NCI-H2081 (cell line): ENCODE measurements at places on chromosomes 2 and 18.

- no peak for DNase-seq
These were observed 76.2 kb upstream of the MFF start for GRCh38 chr2:227248876-227249275.

DNA sequence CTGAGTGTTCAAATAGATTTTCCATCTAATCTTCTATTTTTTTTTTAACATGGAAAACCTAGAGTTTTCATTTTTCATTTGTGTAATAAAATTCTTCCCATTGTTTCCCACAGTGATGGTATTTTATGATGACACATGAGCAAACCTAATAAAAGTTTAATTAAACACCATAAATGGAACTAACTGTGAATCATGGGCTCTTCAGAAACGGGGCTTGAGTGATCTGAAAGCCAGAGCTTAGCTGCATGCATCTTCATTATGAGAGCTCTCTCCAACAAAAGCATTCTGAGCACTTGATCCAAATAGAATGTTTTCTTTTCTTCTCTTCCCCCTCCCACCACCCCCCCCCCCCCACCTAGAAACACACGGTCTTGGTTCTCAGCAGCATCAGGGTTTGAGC lies 82.1 kb upstream of the REV1 start:
- DNase-seq, result peak; percentile 64

GRCh38 chr2:105396254-105397024 lies 2.4 kb downstream of the FHL2 start:
- no peak for DNase-seq

DNA sequence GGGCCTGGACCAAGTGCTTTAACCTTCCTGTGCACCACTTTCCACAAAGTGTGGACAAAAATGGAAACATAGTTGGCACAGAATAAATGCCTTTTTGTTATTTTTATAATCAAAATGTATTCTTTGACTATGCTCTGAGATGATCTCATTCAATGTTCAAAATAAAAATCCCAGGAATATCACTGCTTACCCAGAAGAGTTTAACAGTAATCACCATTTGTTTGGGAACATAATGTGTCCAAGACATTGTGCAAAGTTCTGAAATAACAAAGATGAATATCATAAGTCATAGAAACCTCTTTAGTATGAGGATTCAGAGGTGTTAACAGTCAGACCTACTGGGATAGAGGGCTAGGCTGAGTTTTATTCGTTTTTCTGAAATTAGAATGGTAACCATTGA lies 668.1 kb downstream of the CNTNAP5 start:
- no peak for DNase-seq

GRCh38 chr2:148103946-148104345 lies 83.1 kb downstream of the MBD5 start:
- no peak for DNase-seq

GRCh38 chr18:10404168-10404567 lies 50.3 kb upstream of the APCDD1 start:
- DNase-seq, result no peak

- DNase-seq, result no peak
These were observed 482.7 kb upstream of the SETBP1 start for GRCh38 chr18:44197832-44198611.

- DNase-seq, result no peak
These were observed 369.6 kb downstream of the RIT2 start for GRCh38 chr18:42745931-42746330.

GRCh38 chr2:68290901-68291300 lies 28.8 kb downstream of the CNRIP1 start:
- no peak for DNase-seq

GRCh38 chr2:66580166-66581049 lies 145.5 kb downstream of the MEIS1 start:
- DNase-seq, result no peak

- no peak for DNase-seq
These were observed 4.0 kb downstream of the CYP27C1 start for GRCh38 chr2:127216095-127216494.

- no peak for DNase-seq
These were observed 96.1 kb downstream of the PPP1R1C start for GRCh38 chr2:182081602-182082260.

GRCh38 chr2:219119422-219120043 lies 41.1 kb downstream of the NHEJ1 start:
- DNase-seq, result peak; percentile 59

- no peak for DNase-seq
These were observed 464.0 kb downstream of the FBXO15 start for GRCh38 chr18:73683409-73684238.

GRCh38 chr18:34867520-34867919 lies 157.4 kb downstream of the DTNA start:
- DNase-seq, result peak; percentile 56

DNA sequence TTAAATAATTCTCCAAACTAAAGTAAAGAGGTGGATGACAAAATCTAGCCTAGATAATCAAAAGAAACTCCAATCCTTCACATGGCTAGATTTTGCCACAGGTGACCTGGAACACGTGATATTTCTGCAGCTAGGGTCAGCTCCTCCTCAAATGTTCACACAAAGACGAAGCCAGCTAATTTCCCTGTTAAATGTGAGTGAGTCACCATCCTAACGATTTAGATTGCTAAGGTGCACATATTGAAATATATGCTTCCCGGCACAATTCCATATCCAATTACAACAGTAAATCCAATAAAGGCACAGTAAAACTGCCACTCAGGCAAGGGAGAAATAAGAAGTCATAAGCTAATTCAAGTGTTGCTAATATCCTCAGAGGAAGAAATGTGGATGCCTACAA lies 28.7 kb downstream of the IKZF2 start:
- DNase-seq, result no peak

GRCh38 chr2:66573821-66574233 lies 138.9 kb downstream of the MEIS1 start:
- DNase-seq, result peak; percentile 51

DNA sequence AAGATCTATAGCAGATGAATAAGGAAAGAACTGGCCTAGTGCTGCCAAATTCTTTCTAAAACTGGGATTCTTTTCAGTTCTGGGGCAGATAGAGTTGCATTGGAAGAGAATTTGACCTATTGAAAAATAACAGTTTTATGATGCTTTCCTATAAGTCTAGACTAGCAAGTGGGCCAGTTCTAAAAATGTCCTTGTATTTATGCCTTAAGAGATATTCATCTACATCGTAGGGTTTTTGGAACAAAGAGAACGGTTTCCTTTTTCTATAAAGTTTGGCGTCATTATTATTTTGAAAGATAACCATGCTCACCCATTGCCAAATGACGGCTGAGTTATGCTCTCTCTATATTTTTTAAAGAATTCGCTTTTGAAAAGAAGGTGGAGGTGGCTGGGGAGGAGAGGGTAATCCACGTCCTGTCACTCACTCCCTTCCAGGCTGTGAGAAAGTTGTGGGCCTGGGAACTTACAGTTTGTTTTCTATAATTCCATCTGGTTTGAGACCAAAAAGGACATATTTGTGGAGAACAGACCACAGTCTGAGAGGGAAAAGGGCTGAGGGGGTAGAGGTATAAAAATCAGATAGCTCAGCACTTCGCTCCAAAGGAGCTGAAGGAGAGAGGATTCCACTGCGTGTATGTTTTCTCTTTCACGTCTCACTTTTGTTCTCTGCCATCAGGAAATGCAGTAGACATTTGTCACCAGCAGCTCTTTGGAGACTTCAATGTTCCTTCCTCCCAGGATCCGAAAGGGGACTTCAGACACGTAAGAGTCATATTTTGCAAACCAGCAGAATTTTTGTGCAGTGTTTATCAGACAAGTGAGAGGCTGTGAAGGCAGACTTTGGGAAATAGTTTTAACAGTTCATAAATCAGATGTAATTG lies 281.9 kb upstream of the FN1 start:
- DNase-seq, result no peak

GRCh38 chr2:150376553-150377335 lies 110.7 kb downstream of the RND3 start:
- no peak for DNase-seq

DNA sequence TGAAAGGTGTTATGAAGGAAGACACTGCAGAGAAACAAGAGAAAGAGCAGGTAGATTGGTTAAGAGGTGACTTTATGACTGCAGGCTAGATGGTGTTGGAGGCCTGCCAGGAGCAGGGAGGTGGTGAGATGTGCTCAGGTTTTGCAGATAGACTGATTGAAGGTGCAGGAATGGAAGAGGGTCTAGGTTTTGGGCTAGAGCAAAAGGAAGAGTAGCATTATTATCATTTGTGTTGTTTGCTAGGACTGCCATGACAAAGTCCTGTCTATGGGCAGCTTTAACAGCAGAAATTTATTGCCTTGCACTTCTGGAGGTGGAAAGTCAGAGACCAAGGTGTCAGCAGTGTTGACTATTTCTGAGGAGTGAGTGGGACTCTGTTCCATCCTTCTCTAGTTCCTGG lies 172.9 kb upstream of the SOX11 start:
- DNase-seq, result no peak

DNA sequence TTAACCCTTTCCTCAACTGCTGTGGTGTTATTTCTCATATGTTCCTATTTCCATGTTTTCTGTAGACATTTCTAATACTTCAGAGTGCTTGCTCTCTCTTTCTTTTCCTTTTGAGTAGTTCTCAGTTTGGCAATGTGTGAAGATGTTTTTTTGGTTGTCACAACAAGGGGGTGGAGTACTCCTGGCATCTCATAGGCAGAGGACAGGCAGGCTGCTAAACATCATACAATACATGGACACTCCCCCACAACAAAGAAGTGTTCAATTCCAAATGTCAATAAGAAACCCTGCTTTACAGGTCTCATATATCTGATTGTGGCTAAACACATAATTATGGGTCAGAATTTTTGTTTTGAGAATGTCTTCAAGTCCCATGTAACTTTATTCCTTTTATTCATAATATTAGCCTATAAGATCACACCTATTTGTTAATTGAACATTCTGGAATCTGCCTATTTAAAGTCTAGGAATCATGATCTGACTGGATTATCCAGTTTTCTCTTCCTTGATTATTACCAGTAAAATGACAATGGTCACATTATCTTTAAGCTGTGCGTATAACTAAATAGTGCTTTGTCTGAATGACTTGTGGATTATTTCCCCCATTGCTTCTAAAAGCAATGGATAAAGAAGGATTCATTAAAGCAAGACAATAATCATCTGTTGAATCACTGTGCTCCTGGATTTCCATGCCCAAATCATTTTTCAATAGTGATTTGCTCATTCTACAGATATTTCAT lies 46.8 kb upstream of the ITPRID2 start:
- DNase-seq, result no peak

- no peak for DNase-seq
These were observed 1957.7 kb upstream of the CELF4 start for GRCh38 chr18:39523281-39523680.

- no peak for DNase-seq
These were observed 1.8 kb downstream of the PRR30 start for GRCh38 chr2:27137322-27137935.

DNA sequence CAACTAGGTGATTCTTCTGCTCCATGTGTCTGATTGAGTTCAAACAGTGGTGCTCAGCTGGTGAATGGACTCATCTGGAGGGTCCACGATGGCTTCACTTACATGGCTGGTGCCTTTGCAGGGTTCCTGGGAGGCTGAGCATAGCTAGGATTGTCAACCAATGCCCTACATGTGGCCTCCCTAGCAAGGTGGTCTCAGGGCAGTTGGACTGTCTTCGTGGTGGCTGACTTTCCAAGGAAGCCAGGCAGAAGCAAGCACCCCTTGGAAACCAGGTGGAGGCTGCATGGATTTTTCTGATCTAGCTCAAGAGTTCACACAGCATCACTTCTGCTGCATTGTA lies 6.8 kb downstream of the IL1R2 start:
- DNase-seq, result no peak

- peak; percentile 9 for DNase-seq
These were observed 85.0 kb downstream of the BOD1L2 start for GRCh38 chr18:57231864-57232263.
